Activated T-cell treated with anti-CD3 and anti-CD28 coated beads, Interleukin-2, amount 50 U/mL, for 48 hours (primary cell): ENCODE measurements at places on chromosomes 1 and 21.

- DNase-seq, result no peak
Measured at GRCh38 chr1:78464449-78464891, 26.3 kb upstream of the PTGFR start.

DNA sequence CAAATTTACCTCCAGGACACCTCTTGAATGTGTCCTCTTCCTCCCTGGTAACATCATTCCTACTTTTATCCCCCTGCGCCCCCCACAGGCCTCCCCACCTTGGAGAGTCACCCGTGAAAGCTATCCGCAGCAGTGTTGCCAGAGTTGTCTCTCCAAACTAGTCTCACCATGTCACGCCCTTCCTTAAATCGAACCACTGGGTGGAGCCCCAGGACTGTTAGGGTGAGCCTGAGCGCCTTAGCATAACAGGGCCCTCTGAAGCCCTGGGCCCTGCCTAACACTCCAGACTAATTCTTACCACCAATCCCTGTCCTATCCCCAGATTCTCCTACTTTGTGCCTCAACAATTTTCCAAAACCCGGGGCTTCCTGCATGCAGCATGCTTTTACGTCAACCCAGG is 35.0 kb downstream of the HSD3B2 start:
- no peak for DNase-seq

DNA sequence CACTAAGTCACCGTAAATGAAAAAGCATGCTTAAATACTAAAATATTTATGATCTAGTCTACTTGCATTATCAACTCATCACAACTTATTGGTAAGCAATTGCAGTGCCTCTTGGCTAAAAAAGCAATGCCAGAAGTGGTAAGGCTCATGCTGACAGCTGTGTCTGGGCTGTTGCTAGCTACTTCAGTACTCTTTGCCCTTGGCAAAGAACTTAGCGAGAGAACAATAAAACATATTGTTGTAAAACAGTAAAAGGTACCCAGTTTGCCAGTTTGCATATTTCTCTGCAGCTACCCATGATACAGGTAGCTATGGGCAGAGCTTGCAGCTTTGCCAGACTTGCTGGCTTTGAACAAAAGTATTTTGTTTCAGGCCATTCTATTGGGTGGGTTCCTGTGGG is 73.1 kb downstream of the ATP6V1G3 start:
- DNase-seq, result no peak

GRCh38 chr1:200153277-200154055 is 126.0 kb downstream of the NR5A2 start:
- DNase-seq, result peak; percentile 51

GRCh38 chr1:25697435-25698217 is 81.0 kb downstream of the MAN1C1 start:
- no peak for DNase-seq

GRCh38 chr1:91609551-91609950 is 108.9 kb downstream of the CDC7 start:
- DNase-seq, result no peak

DNA sequence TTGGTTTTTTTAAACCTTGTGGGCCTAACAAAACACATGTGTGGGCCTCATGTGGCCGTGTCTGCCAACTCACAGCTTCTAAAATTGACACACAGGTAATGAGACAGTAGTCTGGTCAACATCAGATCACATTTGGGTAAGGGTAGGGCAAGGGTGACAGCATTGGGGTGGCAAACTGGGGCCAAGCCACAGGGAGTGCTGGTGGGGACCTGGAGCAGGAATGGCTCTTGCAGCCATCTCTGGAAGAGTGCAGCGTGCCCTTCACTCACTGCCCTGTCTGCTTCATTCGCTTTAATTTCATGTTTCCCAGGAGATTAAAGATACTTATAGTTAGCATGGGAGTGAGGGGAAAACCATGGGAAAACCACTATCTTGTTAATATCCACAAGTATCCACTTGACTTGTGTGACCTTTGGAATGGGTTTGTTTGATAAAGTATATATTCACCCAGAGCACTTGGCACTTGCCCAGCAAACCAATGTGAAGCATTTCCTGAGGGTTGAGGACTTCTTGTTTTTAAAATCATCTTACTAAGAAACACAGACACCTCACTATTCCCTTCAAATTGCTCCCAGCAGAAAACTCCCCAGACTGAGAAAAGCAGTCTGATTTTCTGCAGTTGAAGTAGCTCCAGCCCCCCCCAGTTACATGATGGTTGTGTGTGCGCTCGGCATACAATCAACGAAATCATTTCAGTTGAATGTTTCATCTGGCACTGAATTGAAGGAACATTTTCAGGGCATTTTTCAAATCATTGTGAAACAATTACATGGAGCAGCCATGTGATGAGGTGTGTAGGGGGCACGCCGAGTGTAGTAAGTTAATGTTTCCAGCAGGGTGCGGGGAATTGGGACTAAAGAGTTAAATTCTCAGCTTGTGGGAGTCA is 175.7 kb downstream of the VPS13D start:
- DNase-seq, result no peak

DNA sequence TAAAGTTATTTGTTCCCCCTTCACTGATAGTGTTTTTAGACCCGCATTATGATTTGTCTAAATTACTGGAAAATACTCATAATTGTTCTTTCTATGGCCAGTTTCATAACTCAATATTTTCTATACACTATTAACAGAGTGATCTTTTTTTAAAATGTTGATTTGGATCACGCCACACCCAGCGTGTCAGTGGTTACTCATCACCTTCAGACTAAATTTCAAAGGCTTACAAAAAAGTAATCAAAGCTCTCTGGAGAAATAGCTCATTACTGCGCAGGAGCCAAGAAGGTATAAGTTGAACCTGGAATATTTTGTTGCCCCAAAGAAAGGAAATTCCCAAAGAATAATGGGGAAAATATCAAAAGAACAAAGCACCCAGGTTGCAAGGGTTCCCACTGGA is 104.9 kb downstream of the EVI5 start:
- DNase-seq, result no peak

DNA sequence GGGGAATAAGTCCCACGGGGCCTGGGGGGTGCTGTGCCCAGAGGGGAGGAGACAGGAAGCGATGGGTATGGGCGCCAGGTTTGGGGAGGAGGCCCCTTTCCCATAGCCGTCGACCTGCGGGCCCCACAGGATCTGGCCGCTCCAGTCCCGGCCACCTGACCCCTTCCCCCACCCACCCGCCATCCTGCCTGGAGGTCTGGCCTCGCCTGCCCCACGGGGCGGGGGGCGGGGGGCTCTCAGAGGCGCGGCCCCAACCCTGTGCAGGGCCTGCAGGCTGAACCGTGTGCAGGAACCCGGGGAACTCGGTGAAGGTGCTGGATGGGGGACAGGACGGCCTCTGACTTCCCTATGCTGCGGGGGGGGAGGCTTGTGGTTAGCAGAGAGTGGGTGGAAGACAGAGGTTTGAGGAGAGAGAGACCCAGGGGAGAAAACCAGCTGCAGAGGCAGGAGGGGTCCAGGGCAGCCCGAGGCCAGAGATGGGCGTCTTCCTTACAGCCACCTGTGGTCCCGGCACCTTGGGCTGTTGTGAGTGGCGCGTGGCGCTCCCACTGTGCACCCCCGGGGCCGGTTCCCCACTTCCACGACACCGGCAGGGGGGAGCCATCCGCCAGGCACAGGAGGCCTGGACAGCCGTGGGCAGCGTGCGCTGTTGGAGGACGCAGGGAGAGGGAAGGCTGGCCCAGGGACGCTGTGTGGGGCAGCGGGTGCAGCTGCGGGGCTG is 2.5 kb upstream of the TNFRSF18 start:
- peak; percentile 79 for DNase-seq

GRCh38 chr1:162951553-162952315 is 90.8 kb upstream of the CCDC190 start:
- no peak for DNase-seq

- no peak for DNase-seq
Measured at GRCh38 chr1:41742219-41742618, 176.5 kb downstream of the HIVEP3 start.

- no peak for DNase-seq
Measured at GRCh38 chr1:104780470-104781078, 1030.9 kb downstream of the AMY1C start.

DNA sequence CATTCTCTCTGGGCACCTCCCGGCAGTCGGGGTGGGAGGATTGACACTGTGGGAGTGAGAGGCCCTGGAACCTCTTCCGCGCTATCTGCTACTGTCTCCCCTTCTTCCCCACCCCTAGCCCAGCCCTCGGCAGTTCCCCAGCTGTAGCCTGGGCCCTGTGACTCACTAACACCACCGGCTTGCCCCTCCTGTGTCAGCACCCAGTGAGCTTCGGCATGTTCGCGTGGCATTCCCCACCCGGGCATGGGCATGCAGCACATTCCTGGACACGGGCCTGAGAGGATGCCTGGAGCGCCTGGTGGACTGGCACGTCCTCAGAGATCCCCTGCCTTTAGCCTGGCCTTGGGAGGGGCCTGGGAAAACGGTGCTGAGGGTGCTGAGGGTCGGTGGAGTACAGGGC is 1.3 kb downstream of the CDK18 start:
- DNase-seq, result no peak

DNA sequence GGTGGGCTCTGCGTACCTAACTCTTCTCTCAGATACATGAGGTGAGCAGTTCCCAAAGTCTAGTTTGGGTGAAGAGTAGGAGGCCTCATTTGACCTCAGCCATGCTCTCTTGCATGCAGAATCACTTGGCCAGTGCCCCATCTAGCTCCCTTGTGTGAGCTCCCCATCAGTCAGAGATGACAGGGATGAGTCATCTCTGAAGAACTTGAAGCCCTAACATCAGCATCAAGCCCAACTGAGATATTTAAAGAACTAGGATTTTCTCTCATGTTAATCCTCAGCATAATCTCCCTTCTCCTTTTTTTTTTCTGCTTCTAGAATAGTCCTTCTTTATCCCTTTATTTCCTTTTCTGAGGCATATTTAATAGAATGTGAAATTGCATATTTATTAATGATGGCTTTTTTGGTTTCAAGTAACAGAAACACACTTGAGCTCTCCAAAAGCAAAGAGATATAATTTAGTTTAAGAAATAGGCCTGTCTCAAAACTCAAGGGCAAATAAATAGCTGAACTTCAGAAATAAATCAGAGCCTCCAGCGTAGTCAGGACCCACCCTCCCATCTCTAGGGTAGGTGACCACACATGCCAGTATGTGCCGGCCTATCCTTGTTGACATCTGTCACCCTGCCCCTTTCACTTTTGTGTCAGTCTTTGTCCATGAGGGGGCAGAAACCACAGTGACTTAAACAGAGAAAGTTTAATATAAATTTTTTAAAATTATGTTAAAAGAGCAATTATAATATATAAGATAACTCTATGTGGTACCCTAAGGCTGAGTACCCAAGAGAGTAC is 112.3 kb downstream of the TSEN15 start:
- no peak for DNase-seq

GRCh38 chr1:26855636-26856035 is 7.3 kb upstream of the SFN start:
- DNase-seq, result no peak

DNA sequence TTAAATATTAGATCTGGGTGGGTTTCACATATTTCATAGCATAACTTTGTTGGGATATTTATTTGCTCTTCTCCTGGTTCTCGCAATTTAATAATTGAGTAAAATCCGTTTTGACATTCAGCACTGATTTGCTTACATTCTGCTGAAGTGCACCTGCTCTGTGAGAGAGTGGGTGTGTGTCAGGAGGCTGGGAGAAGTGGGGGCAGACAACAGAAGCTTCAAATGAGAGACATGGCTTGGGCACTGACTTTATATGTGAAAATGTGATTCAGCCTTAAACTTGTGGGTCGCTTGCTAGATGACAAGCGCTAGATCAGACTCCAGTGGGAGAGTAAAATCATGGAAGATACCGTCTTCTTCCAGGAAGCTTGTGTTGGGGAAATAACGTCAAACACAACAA is 32.4 kb upstream of the KCNA2 start:
- no peak for DNase-seq

- DNase-seq, result no peak
Measured at GRCh38 chr1:13784971-13785370, 85.0 kb downstream of the PRDM2 start.
